ENCODE measurements at places on chromosomes 1 and 21.

GRCh38 chr1:186763107-186763506 is 65.6 kb upstream of the PLA2G4A start:
- DNase-seq: no peak

- no peak for DNase-seq
These were observed 54.5 kb downstream of the C8B start for GRCh38 chr1:56911098-56911938.

- DNase-seq: no peak
These were observed 3.9 kb upstream of the HES4 start for GRCh38 chr1:1003618-1004419.

GRCh38 chr1:92882819-92883218 is 51.0 kb downstream of the RPL5 start:
- DNase-seq: no peak

Measured in NCI-H1436 treated with DMSO at 0.1 percent for 48 hours (cell line).